Left renal pelvis (tissue), 4 donors: ENCODE measurements at places on chromosomes 3 and 15. TPM values are rescaled to one million over a fixed set of nuclear protein-coding genes. Genes with fewer than 3 reads are reported as not detected.

ILDR1 gene
- 0.30 TPM for polyA plus RNA-seq

PLCB2 gene
- 8.7 TPM for polyA plus RNA-seq

SCAANT1 gene
- 1.2 TPM for polyA plus RNA-seq

SCG5 gene
- 20.1 TPM for polyA plus RNA-seq

SNTN gene
- not detected for polyA plus RNA-seq

GOLGA6L26 gene
- not detected for polyA plus RNA-seq

CCDC50 gene
- 115 TPM for polyA plus RNA-seq

PCLAF gene
- 43.8 TPM for polyA plus RNA-seq

ITGA11 gene
- 5.4 TPM for polyA plus RNA-seq

SEMA5B gene
- polyA plus RNA-seq, result 20.2 TPM

MAP2K1 gene
- 52.5 TPM for polyA plus RNA-seq

ITPKA gene
- 0.64 TPM for polyA plus RNA-seq

SEC62 gene
- polyA plus RNA-seq, result 188 TPM

CHRM5 gene
- polyA plus RNA-seq, result 0.10 TPM

SLC6A11 gene
- polyA plus RNA-seq, result not detected

GCNT3 gene
- polyA plus RNA-seq, result 0.15 TPM

PLCH1 gene
- polyA plus RNA-seq, result 11.0 TPM

UROC1 gene
- 0.22 TPM for polyA plus RNA-seq

MRPS22 gene
- 46.4 TPM for polyA plus RNA-seq

GP9 gene
- polyA plus RNA-seq, result 2.4 TPM

SH2D7 gene
- polyA plus RNA-seq, result 0.42 TPM

SAMD7 gene
- polyA plus RNA-seq, result not detected

CCR3 gene
- 0.27 TPM for polyA plus RNA-seq

RARRES1 gene
- polyA plus RNA-seq, result 13.2 TPM

CAMK2N2 gene
- 0.48 TPM for polyA plus RNA-seq
